ENCODE measurements at places on chromosomes 1 and 21.
A peak's percentile ranks its signal among the peaks of the same experiment; 100 is the strongest.

DNA sequence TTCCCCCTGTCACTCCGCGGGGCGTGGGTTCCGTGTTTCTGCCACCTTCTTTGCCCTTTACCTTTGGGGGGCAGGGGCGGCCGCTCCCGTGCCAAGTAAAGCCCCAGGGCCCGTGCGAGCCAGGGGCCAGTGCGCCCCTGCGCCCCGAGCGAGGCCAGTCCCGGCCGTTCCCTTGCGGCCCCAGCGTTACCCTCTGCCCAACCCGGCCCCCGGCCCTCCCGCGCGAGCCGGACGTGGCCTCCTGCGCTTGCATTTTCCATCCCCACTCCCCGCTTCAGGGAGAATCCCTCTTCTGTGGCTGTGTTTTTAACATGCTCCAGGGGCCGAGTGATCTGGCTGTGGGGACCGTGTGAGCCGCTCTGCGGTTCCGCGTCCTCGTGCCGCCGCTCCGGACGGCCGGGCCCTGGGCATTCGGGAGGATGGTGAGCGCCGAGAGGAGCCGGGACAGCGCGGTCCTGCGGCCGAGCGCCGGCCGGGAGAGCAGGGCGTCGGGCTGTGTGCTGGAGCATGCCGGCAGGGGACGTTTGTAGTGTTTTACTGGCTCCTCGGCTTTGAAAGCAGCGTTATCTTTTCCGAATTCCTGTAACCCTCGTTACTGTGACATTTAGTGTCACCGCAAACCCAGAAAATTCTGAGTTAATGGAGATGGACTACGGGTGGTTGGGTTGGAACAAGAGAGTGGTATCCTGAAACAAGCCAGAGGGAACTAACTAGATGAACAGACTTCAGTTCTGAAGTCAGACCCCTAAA is 1.0 kb downstream of the GALNT2 start:
- DNase-seq: no peak

GRCh38 chr1:159895286-159895685 is 4.7 kb downstream of the CFAP45 start:
- DNase-seq: no peak

DNA sequence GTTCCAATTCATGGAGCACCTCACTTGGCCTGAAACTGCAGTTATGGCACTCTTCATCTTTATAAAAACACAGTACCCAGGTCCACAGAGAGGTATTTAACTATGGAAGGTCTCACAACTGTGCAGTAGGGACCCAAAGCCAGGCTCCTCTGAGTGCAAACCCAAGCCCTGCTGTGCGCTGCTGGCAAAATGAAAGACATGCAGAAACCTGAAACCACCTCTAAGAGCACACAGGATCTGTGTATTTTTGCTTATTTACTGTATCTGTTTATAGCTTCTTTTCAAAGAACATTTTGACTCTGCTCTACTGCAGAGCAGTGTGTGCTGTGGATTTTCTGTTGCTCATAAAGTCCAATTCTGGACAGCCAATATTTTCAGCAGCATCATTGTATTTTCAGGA is 166.6 kb downstream of the DSCAM start:
- DNase-seq: no peak

- no peak for DNase-seq
Observed at GRCh38 chr1:1371364-1371745, 3.7 kb downstream of the AURKAIP1 start.

- DNase-seq: no peak
Observed at GRCh38 chr1:43978264-43978550, 803 bp upstream of the B4GALT2 start.

- peak; percentile 28 for DNase-seq
Observed at GRCh38 chr1:201838381-201838780, 9.4 kb downstream of the IPO9 start.

DNA sequence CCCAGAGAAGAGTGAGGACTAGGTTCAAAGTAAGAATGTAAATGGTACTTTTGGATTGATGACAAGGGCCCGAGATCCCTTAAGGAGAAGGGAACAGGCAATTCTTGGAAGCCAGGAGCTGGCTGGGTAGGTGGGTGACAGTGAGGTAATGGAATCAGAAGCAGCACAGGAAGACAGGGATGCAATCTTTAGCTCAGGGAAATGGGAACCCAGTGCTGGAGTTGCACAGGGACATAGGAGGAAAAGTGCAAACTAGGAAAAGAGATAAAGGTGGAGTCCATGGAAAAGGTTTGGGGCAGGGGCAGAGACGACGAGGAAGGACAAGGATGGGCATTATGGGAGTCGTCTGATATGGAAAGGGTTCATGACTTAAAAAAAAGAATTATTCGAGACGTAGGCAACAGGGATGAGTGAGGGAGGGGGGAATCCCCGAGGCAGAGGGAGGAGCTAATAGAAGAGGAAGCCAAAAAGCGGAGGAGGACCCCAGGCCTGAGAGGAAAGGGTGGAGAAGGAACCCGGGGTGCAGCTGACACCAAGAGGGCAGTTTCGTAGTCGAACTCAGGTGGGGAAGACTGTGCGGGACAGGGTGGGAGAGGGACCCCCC is 495 bp downstream of the PI4KB start:
- peak; percentile 42 for DNase-seq

DNA sequence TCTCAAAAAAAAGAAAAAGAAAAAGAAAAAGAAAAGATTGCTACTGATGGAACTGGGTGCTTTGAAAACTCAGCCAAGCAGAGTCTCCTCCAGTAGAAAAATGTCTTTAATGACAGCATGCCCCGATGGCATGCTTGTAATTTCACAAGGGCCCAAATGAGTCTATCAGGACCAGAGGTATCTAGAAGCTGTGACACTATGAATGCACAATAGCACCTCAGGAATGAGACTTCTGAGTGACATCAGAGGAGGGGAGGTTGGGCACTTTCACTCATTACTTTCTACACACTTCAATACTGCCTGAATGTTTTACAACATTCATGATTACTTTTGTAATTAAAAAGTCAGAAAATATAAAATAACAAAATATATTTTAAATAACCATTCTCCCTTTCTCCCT is 15.1 kb upstream of the CD58 start:
- no peak for DNase-seq

GRCh38 chr1:51689075-51689440 is 72.2 kb downstream of the OSBPL9 start:
- peak; percentile 66 for DNase-seq

- no peak for DNase-seq
Observed at GRCh38 chr1:22949822-22950331, 22.8 kb downstream of the LACTBL1 start.

DNA sequence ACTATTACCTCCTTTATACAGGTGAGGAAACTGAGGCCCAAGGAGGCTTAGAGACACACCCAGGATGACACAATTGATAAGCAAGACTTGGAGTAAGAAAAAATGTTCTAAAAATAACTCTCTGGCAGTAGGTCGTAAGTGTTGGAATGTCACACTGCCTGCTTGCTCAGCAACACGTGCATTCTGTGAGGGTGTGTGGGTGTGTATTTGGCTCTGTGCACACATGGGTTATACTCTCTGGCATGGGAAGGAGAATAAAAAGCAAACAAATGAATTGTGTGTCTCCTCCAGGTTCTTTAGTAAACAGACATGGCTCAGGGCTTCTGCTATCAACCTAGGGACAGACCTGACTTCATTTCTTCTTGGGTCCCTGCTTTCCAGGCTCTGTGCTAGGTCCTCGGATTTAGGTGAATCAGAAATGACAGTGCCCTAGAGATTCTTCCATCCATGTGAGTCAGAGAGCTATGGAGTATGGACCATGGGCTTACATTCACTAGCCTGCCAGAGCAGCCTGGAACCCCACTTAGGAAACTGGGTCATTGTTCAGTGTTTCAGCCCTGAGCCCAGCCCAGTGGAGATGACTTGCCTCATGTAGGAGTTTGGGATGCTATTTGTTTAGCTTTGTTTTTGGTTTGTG is 72.4 kb downstream of the ELAVL4 start:
- DNase-seq: no peak

- DNase-seq: peak; percentile 88
Observed at GRCh38 chr1:184002071-184002470, 35.5 kb downstream of the COLGALT2 start.

DNA sequence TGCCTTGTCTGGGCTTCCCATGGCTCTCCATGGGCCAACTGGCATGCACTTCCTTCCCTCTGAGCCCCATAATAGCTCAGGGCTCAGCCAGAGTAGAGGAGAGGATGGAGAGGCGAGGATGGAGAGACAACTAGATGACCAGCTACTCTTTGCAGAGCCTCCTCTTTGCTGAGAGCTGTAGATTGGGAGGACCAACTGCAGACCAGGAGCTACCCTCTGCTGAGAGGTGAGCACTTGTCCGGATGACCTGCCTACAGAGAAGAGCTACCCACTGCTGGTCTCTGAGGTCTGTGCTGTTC is 58.0 kb upstream of the ETV3 start:
- no peak for DNase-seq

- DNase-seq: no peak
Observed at GRCh38 chr1:8113262-8114220, 87.4 kb upstream of the ERRFI1 start.

DNA sequence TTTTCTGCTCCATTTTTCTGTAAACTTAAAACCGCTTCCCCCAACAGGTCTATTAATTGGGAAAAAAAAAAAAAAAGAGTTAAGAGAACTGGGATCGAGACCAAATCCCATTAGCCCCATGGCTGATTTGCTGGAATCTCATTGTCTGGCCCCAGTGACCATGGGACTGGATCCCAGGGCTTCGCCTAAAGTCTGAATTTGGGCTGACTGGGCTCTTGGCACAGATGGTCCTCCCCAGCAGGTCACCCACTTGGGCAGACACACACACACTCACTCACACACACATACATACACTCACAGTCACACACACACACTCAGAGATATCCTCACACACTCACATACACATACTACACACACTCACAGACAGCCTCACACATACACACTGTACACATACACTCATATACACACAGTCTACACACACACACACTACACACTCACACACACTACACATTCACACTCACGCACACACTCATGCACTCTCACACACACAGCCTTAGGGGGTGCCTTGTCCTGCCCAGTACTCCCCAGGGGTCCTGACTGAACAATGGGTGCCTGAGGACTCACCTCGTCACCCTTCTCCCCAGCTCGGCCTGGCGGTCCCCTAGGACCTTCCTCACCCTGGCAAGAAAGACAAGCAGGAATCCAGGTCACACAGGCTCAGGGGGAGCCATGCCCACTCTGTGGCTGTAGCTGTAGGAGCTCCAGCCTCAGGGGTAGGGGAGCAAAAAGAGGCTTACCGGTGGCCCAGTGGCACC is 7.5 kb downstream of the COL9A2 start:
- DNase-seq: no peak

DNA sequence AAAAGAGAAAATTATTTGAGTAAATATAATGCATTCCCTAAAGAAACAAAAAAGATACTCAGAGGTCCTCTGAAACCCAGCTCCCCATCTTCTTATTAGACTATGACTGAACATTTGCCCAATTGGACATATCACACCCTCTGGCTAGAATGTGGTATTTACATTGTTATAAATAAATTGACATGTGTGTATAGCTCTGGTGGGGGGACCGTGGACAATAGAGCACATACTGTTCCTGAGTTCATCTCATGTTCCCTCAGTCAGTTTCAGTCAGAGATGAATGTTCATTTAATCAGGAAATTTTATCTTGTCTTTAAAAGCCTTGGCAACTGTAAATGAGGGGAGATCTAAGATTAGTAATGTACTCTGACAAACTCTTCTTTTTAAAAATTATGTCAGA is 459.3 kb upstream of the ADAMTS5 start:
- no peak for DNase-seq

- DNase-seq: peak; percentile 96
Observed at GRCh38 chr1:16967095-16967575, 13.3 kb downstream of the MFAP2 start.

DNA sequence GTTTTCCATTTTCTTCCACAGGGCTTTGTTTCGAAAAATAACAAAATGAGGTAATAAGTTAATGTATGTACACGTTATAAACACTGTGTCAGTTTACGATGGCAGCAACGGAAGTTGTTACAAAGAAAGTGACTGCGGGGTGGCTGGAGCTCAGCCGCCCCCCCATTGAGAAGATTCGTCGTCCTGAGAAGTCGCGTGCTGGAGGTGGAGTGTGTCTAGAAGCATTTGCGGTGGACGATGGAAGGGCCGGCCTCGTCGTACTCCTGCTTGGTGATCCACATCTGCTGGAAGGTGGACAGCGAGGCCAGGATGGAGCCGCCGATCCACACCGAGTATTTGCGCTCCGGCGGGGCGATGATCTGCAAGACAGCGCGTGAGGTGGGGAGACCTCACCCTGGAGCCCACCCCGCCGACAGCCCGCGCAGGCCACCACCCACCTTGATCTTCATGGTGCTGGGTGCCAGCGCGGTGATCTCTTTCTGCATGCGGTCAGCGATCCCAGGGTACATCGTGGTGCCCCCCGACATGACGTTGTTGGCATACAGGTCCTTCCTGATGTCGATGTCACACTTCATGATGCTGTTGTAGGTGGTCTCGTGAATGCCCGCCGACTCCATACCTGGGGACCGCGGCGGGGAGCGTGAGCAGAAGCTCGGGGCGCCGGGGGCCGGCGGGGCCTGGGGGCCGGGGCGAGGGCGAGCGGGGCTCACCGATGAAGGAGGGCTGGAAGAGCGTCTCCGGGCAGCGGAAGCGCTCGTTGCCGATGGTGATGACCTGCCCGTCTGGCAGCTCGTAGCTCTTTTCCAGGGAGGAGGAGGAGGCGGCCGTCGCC is 2.4 kb downstream of the ACTA1 start:
- DNase-seq: no peak

GRCh38 chr1:170203693-170204092 is 57.9 kb downstream of the NTMT2 start:
- no peak for DNase-seq

- DNase-seq: no peak
Observed at GRCh38 chr21:41851090-41851790, 27.9 kb downstream of the PRDM15 start.

DNA sequence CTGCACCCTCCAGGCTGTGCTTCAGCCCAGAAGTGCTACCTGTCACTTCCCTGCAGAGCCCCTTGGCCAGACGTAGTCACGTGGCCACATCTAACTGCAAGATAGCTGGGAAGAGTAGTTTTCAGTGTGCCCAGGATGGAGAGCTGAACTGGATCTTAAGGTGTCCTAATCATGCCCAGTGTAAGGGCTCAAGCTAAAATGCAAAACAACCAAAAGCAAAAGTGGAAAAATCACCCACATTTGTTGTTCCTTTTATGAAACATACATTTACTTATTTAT is 59.4 kb upstream of the ROR1 start:
- DNase-seq: no peak

- DNase-seq: no peak
Observed at GRCh38 chr21:46347203-46347550, 23.2 kb downstream of the PCNT start.

GRCh38 chr21:17250778-17251241 is 262.0 kb upstream of the CXADR start:
- no peak for DNase-seq

DNA sequence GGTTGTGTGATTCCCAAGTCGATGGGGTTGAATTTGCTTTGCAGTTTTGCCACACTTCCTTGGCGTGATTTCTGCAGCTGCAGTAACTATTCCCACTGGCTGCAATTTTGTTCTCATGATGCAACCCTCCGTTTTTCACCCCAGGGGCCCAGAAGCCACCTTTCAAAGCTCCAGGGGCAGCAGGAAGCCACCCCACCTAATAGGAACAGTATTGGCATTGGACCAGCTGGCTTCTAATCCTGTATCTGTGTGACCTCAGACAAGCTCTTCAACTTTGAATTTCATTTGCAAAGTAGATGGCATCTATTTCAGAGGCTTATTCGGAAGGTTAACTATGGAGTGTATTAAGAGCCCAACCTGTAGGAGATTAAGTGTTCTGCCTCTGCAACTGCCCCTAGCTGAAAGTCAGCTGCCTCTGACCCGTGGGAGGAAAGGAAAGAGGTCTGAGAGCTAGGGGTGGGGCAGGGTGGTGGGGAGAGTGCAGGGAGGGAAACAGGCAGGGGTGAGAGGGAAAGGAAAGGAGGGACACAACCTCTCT is 12.6 kb downstream of the C1orf115 start:
- DNase-seq: no peak

Measured in fibroblast of skin of abdomen (primary cell).